ENCODE measurements at places on chromosomes 12 and 14.
A peak's percentile ranks its signal among the peaks of the same experiment; 100 is the strongest.

- no peaks in the 10 kb centered on the region for H3K27me3 ChIP-seq
- H3K4me3 ChIP-seq = no peak overlapping the region
- peaks cover 44% of the 10 kb centered on the region for H3K4me1 ChIP-seq
- peak overlapping the region; percentile 39 for H3K27ac ChIP-seq
These were observed 42.2 kb upstream of the ATP23 start for GRCh38 chr12:57899010-57899662.

DNA sequence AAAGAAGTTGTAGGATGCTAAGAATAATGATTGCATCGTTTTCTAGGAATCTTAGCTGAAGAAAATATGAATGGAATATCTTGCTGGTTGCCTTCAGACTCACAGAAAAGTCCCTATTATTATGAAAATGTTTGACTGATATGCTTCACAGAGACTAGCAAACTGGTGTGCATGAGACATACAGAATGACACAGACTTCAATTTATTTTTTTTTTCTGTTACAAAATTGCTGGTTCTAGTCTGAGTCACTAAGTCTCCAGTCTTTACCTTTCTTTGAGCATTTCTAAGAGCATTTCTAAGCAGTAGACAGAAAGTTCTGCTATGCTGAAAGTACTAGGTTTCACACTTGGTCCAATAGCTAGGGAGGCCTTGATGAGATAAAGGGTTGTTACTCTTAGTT, 377.6 kb upstream of the ATP2B1 start:
- H3K27me3 ChIP-seq = no peaks in the 10 kb centered on the region
- H3K27ac ChIP-seq = no peak overlapping the region
- no peak overlapping the region for H3K4me3 ChIP-seq

GRCh38 chr14:32011225-32011624, 65.9 kb upstream of the ARHGAP5 start:
- H3K4me1 ChIP-seq = peaks cover 20% of the 10 kb centered on the region
- H3K4me3 ChIP-seq = no peak overlapping the region
- DNase-seq = peak; percentile 60
- H3K36me3 ChIP-seq = no peaks in the 10 kb centered on the region
- H3K27ac ChIP-seq = peak overlapping the region; percentile 24

DNA sequence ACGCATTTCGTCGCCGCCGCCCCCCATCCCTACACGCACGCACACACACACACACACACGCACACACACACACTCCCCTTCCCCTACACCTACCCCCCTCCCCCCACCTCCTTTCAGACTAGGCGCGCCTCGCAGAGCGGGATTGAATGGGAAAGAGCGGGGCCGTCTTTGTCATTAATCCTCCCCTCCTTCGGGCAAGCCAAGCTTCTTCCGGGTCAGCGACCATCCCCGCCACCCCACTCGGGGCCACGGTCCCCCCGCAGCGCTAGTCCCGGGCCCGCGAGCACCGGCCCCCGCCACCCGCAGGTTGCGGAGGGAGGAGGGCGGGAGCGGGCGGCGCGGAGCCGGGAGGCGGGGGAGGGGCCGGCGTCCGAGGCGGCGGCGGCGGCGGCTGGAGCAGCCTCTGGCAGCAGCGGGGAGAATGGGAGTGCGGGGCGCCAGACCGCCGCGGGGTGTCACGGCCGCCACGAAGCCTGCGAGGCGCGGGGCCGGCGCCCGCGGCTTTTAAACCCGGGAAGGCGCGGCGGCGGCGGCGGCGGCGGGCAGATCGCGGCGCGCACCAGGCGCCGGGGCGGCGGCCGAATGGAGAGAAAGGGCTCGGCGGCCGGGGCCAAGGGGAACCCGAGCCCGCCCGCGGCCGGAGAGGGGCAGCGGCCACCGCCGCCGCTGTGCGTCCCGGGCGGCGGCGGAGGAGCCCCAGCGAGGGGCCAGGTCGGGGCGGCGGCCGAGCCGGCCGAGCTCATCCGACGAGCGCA, at the start of gene TTC9:
Gene TTC9 (plus strand): TSS at position 369 of the 755 bp plus-strand sequence. CDS start 214 bp downstream, at position 583.
- H3K4me1 ChIP-seq = no peaks in the 10 kb centered on the region
- H3K4me3 ChIP-seq = peak within 1 kb of the TSS; percentile 74
- peak; percentile 37 for DNase-seq
- H3K36me3 ChIP-seq = no peaks in the 10 kb centered on the region
- no peak within 1 kb of the TSS for H3K27ac ChIP-seq

GRCh38 chr12:104866291-104866690, 91.8 kb downstream of the SLC41A2 start:
- no peak overlapping the region for H3K27ac ChIP-seq
- no peak overlapping the region for H3K4me3 ChIP-seq
- H3K36me3 ChIP-seq = no peaks in the 10 kb centered on the region
- peaks cover 19% of the 10 kb centered on the region for H3K4me1 ChIP-seq
- DNase-seq = peak; percentile 70

- H3K27ac ChIP-seq = no peak overlapping the region
- H3K27me3 ChIP-seq = no peaks in the 10 kb centered on the region
- no peak overlapping the region for H3K4me3 ChIP-seq
- H3K4me1 ChIP-seq = peaks cover 20% of the 10 kb centered on the region
- no peaks in the 10 kb centered on the region for H3K36me3 ChIP-seq
- DNase-seq = no peak
These were observed 13.4 kb downstream of the C1S start for GRCh38 chr12:7073946-7074345.

DNA sequence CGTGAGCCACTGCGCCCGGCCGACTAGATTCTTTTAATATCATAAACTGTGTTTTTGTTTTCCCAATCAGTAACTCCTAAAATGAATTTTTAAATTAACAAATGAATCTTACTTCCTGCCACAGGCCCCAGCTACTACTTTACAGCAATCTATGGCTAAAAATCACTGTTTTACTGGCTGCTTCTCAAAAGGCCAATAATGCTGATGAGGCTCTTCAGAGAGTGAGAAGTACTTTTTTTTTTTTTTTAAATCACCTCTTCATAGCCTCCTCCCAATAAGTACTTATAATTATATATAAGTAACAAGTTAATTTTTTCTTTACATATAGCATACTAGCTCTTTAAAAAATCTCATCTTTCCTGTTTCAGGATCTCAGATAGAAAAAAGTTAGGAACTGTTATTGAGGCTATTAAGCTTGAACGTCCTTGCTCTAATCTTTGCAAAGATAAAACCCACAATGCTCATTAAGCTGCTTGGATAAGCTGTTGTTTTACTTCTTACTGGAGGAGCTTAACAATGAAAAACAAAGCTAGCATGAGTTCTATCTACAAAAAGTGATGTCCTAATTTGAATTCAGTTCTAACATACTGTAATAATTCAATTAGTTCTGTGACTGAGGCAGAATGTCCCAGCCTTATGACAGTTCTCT, 12.8 kb upstream of the WDR20 start:
- H3K27me3 ChIP-seq = no peaks in the 10 kb centered on the region
- no peak for DNase-seq
- 0 out of 2 replicates have a peak, but pooled peaks cover 4% of the 10 kb centered on the region for H3K36me3 ChIP-seq
- H3K27ac ChIP-seq = no peak overlapping the region

DNA sequence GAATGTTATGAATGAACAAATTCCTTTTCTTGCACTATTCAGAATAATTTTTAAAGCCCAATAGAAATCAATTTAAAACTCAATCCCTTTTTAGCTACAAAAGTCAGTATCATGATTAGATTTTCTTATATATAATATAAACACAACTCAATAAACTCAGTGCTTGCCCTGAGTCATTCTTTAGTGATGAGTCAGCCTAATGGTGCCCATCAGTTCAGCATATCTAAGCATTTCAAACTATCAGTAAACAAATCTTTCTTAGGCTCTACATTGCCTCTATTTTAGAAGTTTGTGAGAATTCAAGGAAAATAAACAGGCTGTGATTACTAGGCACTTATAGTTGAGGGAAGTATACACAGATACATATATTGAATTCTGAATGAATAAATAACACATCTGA, 179.6 kb downstream of the NELL2 start:
- no peaks in the 10 kb centered on the region for H3K36me3 ChIP-seq
- H3K27ac ChIP-seq = no peak overlapping the region
- no peaks in the 10 kb centered on the region for H3K27me3 ChIP-seq
- H3K4me3 ChIP-seq = no peak overlapping the region

- H3K27me3 ChIP-seq = no peaks in the 10 kb centered on the region
- no peak overlapping the region for H3K27ac ChIP-seq
- no peaks in the 10 kb centered on the region for H3K36me3 ChIP-seq
- no peak overlapping the region for H3K4me3 ChIP-seq
- peaks cover 18% of the 10 kb centered on the region for H3K4me1 ChIP-seq
- no peak for DNase-seq
These were observed 135.0 kb downstream of the NCOR2 start for GRCh38 chr12:124432376-124432775.

GRCh38 chr14:63438065-63438757, 105.0 kb downstream of the PPP2R5E start:
- peak overlapping the region; percentile 60 for H3K4me3 ChIP-seq
- H3K27ac ChIP-seq = peak overlapping the region; percentile 83
- no peaks in the 10 kb centered on the region for H3K36me3 ChIP-seq

GRCh38 chr12:111169456-111169855, 199.4 kb downstream of the PHETA1 start:
- no peaks in the 10 kb centered on the region for H3K4me1 ChIP-seq
- H3K27me3 ChIP-seq = peaks cover 19% of the 10 kb centered on the region
- H3K36me3 ChIP-seq = no peaks in the 10 kb centered on the region
- H3K4me3 ChIP-seq = no peak overlapping the region
- DNase-seq = no peak

- H3K4me1 ChIP-seq = no peaks in the 10 kb centered on the region
- H3K36me3 ChIP-seq = 0 out of 2 replicates have a peak, but pooled peaks cover 3% of the 10 kb centered on the region
- no peak overlapping the region for H3K27ac ChIP-seq
These were observed 19.8 kb downstream of the DIP2B start for GRCh38 chr12:50524621-50525020.

GRCh38 chr12:95100264-95101190, 27.1 kb upstream of the NR2C1 start:
- DNase-seq = no peak
- no peaks in the 10 kb centered on the region for H3K36me3 ChIP-seq
- no peaks in the 10 kb centered on the region for H3K4me1 ChIP-seq
- no peaks in the 10 kb centered on the region for H3K27me3 ChIP-seq
- no peak overlapping the region for H3K27ac ChIP-seq

GRCh38 chr14:75566321-75566720, 12.1 kb upstream of the FLVCR2 start:
- H3K27ac ChIP-seq = no peak overlapping the region
- peaks cover 33% of the 10 kb centered on the region for H3K27me3 ChIP-seq
- DNase-seq = peak; percentile 55
- no peaks in the 10 kb centered on the region for H3K36me3 ChIP-seq
- no peaks in the 10 kb centered on the region for H3K4me1 ChIP-seq
- H3K4me3 ChIP-seq = no peak overlapping the region

DNA sequence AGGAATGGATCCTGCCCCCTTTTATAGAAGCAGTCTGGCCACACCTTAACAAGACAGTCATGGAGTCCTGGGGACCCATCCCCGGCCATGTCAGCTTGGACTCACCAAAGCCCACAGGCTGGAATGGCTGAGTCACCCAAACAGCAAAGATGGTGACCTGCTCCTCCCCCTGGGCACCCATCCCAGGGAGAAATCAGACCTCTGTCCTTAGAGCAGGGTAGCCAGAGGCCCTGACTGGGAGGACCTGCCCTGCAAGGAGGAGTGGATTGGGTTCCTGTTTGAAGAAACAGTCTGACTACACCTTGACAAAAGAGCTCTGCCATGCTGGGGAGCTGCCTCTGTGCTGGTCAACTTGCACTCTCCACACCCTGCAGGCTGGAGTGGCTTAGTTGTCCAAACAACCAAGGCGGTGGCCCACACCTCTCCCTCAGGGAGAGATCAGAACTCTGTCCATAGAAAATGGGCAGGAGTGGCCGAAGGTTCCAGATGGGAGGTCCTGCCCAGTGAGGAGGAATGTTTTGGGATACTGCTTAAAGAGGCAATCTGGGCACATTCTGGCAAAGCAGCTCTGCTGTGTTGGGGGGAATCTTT, 16.6 kb downstream of the MGP start:
- H3K27me3 ChIP-seq = no peaks in the 10 kb centered on the region
- DNase-seq = peak; percentile 11
- no peaks in the 10 kb centered on the region for H3K36me3 ChIP-seq
- H3K4me1 ChIP-seq = no peaks in the 10 kb centered on the region

- no peaks in the 10 kb centered on the region for H3K27me3 ChIP-seq
- H3K4me1 ChIP-seq = no peaks in the 10 kb centered on the region
- DNase-seq = peak; percentile 70
- no peak overlapping the region for H3K4me3 ChIP-seq
- no peak overlapping the region for H3K27ac ChIP-seq
These were observed 36.9 kb downstream of the PSEN1 start for GRCh38 chr14:73173092-73173735.

DNA sequence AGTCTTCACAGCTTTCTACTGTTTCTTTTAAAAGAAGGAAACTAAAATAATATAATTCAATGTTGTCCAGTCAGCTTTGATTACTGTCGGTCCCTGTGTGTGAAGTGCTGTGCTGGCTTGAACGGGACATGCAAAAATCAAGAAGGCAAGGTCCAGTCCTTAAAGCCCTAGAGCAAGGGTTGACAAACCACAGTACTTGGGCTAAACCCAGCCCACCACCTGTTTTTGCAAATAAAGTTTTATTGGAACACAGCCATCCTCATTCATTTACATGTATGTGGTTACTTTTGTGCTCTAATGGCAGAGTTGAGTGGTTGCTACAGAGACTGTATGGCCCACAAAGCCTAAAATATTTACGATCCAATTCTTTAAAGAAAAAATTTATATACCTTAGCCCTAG, 41.2 kb upstream of the TCL1B start:
- no peak for DNase-seq
- H3K4me3 ChIP-seq = no peak overlapping the region
- H3K36me3 ChIP-seq = no peaks in the 10 kb centered on the region

DNA sequence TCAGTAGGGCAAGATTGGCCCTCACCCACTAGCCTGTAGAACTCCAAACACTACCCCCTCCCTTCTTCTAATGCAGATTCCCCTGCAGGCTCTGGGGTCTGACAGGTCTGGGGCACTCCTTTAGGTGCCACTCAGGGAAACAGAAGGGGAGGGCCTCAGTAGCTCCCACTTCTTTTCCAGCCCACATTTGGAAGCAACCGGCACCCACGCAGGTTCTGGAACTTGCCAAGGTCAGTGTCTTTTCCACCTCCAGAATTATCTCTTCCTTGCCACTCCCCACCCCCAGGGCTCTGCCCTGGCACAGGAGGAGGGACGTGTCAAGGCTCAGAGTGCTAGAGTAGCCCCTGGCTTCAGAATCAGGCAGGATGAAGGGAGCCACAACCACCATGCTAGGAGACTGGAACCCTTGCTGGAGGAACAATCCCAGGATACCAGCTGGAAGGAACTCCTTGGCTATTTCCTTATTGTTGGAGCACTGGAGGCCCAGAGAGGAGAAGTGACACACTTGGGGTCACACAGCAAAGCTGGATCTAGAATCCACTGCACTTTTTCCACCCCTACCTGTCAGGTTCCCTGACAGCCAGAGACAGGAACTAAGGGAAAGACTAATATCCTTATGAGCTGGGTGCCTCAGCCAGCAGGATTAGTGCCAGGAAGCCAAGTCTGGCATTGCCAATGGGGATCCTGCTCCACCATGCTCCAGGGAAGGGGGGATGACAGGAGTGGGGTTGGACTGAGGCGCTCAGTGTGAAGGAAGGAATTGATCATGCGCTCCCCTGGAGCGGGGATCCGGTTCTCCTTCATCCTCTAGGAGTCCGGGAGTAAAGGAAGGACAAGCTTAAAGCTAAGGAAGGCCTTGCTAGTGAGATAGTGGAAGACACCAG, 1.8 kb upstream of the FIGNL2 start:
- no peaks in the 10 kb centered on the region for H3K4me1 ChIP-seq
- H3K27me3 ChIP-seq = peaks cover 28% of the 10 kb centered on the region
- no peak overlapping the region for H3K4me3 ChIP-seq
- DNase-seq = no peak
